NCI-H2171 treated with DMSO at 0.1 percent for 48 hours (cell line): ENCODE measurements at places on chromosomes 16 and 17.
A peak's percentile ranks its signal among the peaks of the same experiment; 100 is the strongest.

DNA sequence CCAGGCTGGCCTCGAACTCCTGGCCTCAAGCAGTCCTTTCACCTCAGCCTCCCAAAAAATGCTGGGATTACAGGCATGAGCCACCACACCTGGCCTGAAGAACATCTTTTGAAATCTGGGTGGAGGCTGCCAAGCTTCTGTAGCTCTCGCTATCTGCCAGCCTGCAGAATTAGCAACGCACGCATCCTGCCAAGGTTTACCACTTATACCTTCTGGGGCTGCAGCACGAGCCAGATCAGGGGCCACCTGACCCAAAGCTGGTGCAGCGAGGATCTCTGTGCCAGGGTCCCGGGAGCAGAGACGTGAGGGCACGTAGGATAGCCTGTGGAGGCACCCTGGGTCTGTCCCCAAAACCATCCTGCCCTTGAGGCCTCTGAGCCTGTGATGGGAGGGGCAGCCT, 22.2 kb downstream of the SLC38A8 start:
- DNase-seq, result no peak

DNA sequence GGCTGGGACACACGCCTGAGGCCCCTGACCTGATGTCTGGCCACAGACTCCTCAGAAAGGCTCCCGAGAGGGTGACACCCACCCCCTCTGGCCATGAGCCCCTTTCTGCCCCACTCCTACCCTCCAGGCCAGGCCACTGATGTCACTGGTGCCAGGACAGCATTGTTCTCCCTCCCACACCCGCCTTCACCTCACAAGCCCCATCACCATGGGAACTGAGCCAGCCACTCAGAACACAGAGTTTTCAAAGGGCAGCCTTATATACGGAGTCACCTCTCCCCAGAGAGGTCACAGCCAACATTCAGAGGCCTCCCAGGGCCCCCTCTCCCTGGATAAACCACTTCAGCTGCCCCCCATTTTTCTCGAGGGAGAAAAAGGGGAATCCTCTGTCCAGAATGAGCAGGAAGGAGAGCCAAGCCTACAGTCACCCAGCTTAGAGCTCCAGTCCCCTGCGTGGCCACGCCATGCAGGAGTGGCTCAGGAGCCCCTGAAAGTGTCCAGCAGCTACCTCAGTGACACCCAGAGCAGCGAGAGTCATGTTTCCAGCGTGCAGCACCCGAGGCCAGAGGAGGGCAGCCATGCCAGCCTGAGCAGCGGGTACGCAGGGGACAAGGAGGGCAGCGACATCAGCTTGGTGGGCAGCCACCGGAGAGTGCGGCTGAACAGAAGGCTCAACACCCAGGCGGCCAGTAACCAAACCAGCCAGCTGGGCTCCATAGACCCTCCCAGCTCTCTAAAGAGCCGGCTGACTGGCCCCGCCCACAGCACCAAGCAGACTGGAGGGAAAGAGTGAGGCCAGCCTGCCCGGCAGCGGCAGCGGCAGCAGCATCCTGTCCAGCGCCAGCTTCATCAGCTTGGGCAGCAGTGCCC, at the start of gene C16orf82:
Gene C16orf82, plus strand, starts transcription at position 260 of the 870 bp plus-strand sequence.
- no peak for DNase-seq

DNA sequence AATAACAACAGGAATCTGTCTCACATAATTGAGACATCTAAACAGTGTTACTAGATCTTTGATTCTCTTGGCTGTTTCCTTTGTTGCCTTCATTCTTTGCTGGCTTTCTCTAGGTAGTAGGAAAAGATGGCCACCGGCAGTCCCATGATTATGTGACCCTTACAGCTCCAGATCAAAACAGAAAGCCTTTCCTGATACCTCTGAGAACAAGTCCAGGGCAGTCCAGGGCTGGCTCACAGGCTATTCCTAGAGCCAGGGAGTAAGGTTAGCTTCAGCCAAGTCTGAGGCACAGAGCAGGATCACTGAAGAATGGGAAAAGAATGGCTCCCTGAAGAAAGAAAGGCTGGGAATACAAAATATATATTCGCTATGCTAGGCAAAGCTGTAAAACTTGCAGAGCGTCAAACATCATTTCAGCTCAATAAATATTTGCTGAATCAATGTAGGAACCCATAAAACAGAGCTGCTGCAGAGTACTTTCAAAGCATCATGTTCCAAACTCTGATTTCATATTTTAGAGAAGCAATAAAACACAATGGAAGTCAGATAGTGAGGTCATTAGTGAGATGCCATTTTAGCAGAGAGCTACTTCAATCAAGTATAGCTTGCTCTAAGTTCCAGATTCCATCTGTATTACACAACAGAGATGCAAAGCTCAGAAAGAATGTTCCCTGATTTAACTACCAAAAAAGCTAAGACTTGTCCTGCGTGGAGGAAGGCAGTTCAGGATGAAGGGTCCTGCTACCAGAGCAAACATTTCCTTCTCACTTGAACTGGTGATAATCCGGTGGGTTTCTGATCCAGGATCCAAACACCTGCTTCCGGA, 23.4 kb downstream of the ADAT1 start:
- DNase-seq, result no peak

DNA sequence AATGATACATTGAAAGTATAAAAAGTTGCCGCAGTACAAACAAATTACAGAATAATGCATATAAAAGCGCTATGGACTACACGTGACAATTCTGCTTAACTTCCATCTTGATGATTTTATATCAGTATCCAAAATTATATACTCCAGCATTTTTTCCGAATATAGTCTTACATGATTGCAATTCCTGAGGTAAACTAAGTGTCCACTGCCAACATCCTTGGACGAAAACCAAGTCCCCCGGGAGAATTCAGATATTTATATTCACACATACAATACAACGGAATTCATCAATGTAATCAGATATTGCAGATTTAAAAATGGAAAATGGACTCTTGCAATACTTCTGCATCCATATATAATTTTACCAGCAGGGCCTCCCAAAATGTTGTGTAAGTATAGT, 8.9 kb upstream of the MYH11 start:
- no peak for DNase-seq

GRCh38 chr17:34713687-34714086, 134.3 kb downstream of the TMEM132E start:
- no peak for DNase-seq

GRCh38 chr16:50195276-50195675, 42.2 kb downstream of the TENT4B start:
- no peak for DNase-seq

DNA sequence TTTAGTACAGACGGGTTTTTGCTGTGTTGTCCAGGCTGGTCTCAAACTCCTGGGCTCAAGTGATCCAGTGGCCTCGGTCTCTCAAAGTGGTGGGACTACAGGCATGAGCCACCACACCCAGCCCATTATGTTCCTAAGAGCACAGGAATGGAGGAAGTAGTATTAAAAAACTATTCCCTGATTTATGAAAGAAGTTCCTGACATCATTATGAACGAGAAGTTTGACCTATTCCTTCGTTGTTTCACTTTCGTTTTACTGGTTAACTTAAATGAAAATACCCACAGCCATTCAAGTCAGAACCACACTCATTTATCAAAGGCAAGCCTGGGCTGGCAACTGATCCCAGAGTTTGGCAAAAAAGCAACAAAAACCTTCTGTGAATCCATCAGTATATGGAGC, 13.5 kb upstream of the CBX4 start:
- DNase-seq, result no peak

DNA sequence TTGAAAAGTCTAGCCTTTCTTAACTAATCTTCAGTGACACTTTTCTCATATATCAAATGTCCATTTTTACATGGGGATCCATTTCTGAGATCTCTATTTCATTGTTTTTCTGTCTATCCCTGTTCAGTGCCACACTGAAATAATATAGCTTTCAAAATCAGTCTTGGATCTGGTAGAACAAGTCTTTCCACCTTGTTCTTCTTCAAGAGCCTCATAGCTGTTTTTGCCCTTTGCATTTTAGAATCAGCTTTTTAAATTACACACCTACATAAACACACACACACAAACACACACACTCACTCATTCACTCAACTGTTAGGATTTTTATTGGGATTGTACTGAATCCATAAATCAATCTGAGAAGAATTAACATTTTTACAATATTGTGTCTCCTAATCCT, 19.2 kb downstream of the GSDMB start:
- DNase-seq, result no peak

DNA sequence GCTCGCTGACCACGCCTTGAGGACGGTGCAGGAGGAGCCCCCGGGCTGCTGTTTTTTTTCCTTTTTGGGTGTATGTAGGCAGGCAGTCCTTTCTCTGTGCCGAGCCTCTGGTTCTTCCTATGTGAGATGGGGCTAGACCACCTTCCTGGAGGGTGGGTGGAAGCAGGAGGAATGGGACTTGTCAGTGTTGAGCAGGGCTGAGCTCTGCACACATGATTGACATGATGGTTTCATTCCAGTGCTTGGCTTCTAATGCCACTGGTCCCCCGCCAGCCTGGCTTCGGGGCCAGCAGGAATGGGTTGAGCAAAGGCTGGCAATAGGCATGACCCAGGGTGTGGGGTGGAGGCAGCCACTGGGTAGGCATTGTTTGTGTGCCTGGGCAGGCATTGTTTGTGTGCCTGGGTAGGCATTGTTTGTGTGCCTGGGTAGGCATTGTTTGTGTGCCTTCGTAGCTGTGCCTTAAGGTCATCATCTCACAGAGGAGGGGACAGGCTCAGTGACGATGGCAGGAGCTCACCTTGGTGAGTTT, 14.2 kb upstream of the ADCY7 start:
- DNase-seq, result no peak

DNA sequence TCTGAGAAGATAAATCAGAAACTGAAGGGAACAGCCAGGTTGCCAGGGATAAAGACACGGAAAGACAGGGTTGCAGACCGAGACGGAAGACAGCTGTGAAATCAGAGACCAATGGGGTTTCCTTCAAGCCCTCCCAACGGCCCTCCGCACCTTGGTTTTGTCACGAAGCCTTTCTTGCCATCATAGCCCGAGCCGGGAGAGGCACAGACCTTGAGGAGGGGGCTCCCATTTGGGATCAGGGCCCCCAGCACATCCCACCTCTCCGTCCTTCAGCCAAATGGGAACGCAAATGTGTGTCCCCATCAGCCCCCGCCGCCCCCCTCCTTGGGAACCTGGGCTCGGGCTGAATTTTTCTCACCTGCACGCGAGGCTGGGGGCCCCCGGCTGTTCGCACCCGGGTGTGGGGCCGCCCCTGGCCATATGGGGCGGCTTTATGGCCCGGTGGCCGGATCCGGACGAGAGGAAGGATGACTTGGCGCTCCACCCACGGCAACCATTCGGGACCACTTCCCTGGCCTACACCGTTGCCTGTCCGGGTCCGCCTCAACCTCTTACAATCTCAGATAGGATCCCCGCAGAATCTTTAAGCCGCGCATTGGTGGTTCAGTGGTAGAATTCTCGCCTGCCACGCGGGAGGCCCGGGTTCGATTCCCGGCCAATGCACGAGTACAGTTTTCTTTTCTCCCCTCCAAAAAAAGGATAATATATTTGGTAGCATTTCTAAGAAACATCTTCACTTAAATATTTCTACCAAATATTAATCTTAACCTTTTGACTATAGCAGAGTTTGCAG, 1.4 kb upstream of the HES7 start:
- peak; percentile 81 for DNase-seq

GRCh38 chr16:77276661-77277060, 77.5 kb downstream of the SYCE1L start:
- DNase-seq, result peak; percentile 64

- DNase-seq, result no peak
Observed at GRCh38 chr16:49111351-49111750, 170.3 kb downstream of the CBLN1 start.

DNA sequence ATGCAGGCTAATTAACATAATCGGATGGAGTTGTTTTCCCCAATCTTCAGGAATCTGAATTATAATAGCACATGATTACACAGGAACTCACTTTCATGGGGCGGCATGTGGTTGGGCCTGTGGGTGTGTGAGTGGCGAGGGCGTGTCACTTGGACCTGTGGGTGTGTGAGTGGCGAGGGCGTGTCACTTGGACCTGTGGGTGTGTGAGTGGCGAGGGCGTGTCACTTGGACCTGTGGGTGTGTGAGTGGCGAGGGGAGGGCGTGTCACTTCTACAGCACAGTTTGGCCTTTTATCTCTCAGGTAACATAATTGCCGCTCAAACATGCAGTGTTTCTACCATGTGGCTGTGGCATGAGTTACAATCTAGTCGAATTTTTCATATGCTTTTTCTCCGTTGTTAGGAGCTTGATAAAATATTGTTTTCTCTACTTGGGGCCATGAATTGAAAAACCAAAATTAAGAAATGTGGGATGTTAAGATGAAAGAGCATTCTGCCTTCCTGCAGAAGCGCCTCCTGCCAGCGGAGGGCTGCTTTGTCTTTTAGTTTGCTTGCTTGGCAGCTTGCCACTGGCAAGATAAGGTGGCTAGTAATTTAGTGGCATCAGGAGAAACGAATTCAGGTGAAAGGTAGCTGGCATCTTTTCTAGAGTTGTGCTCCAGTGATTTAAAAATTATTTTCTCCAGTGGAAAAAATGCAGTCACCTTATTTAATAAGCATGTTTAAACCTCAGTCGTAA, 36.2 kb downstream of the USP10 start:
- DNase-seq, result peak; percentile 87

GRCh38 chr16:50298075-50298460, 31.7 kb downstream of the ADCY7 start:
- no peak for DNase-seq

- peak; percentile 89 for DNase-seq
Observed at GRCh38 chr17:19647697-19648474, 665 bp upstream of the ALDH3A2 start.

DNA sequence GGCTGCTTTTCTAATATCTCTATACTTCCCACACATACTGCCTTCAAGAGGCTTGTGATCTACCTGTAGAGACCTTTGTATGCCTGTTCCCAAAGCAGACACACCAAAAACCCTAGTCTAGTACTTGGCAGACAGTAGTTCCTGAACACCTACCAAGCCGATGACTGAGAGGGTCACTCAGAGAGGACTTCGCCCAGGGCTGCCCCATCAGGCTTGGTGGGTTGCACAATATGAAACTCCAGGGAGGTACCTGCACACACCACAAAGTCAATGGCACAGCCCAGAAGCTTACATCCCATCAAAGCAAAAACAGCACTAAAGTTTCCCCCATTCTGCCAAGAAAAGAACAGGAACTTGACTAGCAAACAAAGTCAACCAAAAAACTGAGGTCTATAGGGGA, 30.3 kb downstream of the ASPA start:
- no peak for DNase-seq

DNA sequence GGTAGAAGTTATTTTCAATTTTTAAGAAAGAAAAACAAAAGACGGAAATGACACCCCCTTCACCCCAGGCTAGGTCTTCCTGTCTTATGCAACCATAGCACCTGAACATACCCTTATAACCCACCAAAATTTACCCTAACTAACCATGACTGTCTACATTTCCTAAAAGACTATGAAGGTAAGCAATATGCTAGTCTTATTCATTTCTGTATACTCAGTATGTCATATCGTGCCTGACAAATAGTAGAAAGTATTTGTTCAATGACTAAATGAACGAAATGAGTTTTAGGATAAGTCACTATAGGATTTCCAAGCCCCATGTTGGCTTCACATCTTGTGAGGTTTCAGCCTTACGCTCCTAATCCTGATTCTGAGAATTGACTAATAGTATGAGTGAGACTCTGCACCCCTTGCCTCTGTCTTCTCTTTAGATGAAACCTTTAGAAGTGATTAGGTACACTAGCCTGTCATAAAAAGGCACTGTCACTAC, 6.5 kb downstream of the ADAT1 start:
- no peak for DNase-seq

- DNase-seq, result no peak
Observed at GRCh38 chr16:24851700-24852099, 5.9 kb downstream of the SLC5A11 start.

- DNase-seq, result peak; percentile 79
Observed at GRCh38 chr16:79287424-79287917, 313.1 kb downstream of the MAF start.

- DNase-seq, result peak; percentile 58
Observed at GRCh38 chr17:82836823-82837357, 2.9 kb downstream of the ZNF750 start.
